ENCODE measurements at places on chromosomes 11 and 22. TPM values are rescaled to one million over a fixed set of nuclear protein-coding genes. Genes with fewer than 3 reads are reported as not detected.

GRCh38 chr22:46000081-46001027 lies 23.4 kb upstream of the WNT7B start:
- DNase-seq: no peak
- H3K4me1 ChIP-seq: peaks cover 56% of the 10 kb centered on the region
- no peak overlapping the region for H3K27ac ChIP-seq
- H3K4me3 ChIP-seq: no peak overlapping the region
- no peaks in the 10 kb centered on the region for H3K36me3 ChIP-seq

DNA sequence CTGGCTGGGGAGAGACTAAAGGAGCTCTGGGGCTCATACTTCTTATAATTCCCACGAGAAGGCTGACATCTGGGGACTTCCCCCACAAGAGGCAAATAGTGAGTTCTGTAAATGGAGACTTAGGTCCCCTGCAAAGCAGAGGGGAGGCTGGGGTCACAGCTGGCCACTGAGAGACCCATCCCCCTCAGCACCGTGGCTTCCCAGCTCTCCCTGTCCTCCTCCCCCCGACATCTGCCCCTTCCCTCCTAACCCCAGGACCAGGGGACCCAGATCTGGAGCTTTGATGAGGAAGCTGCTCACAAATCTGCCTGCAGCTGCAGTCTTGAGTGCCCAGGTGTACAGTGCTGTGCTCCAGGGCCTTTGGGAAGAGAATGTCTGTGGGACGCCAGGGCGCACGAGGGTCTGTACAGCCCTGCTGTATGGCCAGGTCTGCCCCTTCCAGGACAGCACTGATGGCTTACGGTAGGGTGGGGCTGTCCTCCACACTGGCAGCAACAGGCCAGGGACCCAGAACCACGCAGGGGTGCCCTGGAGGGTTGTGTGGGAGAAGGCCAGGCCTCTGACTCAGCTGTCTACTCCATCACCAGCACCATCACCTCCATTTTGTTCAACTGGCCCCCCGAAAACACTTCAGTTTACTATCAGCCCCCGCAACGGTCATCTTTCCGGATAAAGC lies 1.1 kb downstream of the RGL4 start:
- H3K4me1 ChIP-seq: peaks cover 29% of the 10 kb centered on the region
- H3K4me3 ChIP-seq: no peak overlapping the region
- no peak overlapping the region for H3K27ac ChIP-seq
- no peak for DNase-seq
- H3K36me3 ChIP-seq: no peaks in the 10 kb centered on the region

- DNase-seq: no peak
- H3K4me3 ChIP-seq: peak overlapping the region; percentile 22
- no peaks in the 10 kb centered on the region for H3K27me3 ChIP-seq
- H3K4me1 ChIP-seq: peaks cover 10% of the 10 kb centered on the region
- H3K27ac ChIP-seq: peak overlapping the region; percentile 8
These were observed 33.7 kb upstream of the MYRF start for GRCh38 chr11:61718621-61719302.

- peak overlapping the region; percentile 70 for H3K4me3 ChIP-seq
- H3K27me3 ChIP-seq: no peaks in the 10 kb centered on the region
- H3K36me3 ChIP-seq: no peaks in the 10 kb centered on the region
- H3K4me1 ChIP-seq: peaks cover 22% of the 10 kb centered on the region
- DNase-seq: peak; percentile 72
- H3K27ac ChIP-seq: peak overlapping the region; percentile 97
These were observed 473 bp downstream of the FNBP4 start for GRCh38 chr11:47766509-47767227.

Gene TPH1
- total RNA-seq: 0.13 TPM

Gene BID
- 23.7 TPM for total RNA-seq

Gene SMC1B
- not detected for total RNA-seq

DNA sequence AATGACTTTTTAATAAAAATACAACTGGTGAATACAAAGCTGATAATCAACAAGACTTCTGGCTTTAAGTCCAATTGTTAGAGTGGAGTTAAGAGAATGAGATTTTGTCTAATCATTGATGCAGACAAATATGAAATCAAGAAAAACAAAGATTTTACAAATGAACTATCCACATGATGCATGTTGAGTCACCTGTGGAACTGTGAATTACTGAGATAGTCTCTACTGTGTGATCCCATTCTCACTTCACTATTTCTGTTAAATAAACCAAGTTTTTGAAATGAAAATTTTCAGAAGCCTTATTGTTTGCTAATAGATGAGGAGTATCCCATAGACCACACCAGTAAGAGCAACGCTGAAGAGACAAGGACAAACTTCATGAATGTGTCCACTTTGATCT lies 8.4 kb upstream of the CTSC start:
- H3K27ac ChIP-seq: no peak overlapping the region
- H3K27me3 ChIP-seq: no peaks in the 10 kb centered on the region
- no peak overlapping the region for H3K4me3 ChIP-seq
- DNase-seq: no peak
- H3K4me1 ChIP-seq: peaks cover 7% of the 10 kb centered on the region

- H3K27ac ChIP-seq: no peak overlapping the region
- no peaks in the 10 kb centered on the region for H3K4me1 ChIP-seq
- no peaks in the 10 kb centered on the region for H3K27me3 ChIP-seq
- no peaks in the 10 kb centered on the region for H3K36me3 ChIP-seq
- no peak overlapping the region for H3K4me3 ChIP-seq
- no peak for DNase-seq
These were observed 73.0 kb upstream of the NAV2 start for GRCh38 chr11:19639603-19640105.

Gene FGF4
- not detected for total RNA-seq

- H3K36me3 ChIP-seq: no peaks in the 10 kb centered on the region
- no peak for DNase-seq
- no peak overlapping the region for H3K4me3 ChIP-seq
- no peaks in the 10 kb centered on the region for H3K4me1 ChIP-seq
These were observed 6.5 kb upstream of the PLET1 start for GRCh38 chr11:112267188-112267591.

DNA sequence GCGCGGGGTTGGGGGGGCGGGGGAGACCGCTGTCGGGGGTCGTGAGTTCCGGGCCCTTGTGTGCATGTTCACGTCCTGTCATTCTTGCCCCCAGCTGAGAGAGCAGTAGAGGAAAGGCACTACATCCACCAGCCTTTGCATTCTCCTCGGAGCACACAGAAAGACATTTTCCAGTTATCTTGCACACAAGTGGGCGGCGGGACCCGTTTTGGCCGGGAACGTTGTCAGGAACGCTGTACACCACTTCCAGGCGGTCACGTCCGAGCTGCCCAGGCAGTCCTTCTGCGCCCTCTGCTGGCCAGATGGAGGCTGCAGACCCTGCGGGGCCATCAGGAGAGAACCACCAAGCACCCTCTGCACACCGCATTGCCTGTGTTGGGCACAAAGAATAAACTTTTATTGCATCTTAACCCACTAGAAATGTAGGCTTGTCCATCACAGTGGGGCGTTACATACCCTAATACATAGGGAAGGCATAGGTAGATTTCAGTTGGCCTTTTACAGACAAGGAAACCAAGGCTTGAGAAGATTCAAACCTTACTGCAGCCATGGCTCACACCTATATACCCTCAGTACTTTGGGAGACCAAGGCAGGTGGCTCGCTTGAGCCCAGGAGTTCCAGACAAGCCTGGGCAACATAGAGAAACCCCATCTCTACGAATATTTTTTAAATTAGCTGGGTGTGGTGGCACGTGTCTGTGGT lies 2.8 kb upstream of the CDKN1C start:
- H3K27me3 ChIP-seq: no peaks in the 10 kb centered on the region
- no peaks in the 10 kb centered on the region for H3K36me3 ChIP-seq
- no peak overlapping the region for H3K27ac ChIP-seq
- H3K4me1 ChIP-seq: peaks cover 5% of the 10 kb centered on the region
- no peak overlapping the region for H3K4me3 ChIP-seq

Gene DAGLA
- 2.4 TPM for total RNA-seq

DNA sequence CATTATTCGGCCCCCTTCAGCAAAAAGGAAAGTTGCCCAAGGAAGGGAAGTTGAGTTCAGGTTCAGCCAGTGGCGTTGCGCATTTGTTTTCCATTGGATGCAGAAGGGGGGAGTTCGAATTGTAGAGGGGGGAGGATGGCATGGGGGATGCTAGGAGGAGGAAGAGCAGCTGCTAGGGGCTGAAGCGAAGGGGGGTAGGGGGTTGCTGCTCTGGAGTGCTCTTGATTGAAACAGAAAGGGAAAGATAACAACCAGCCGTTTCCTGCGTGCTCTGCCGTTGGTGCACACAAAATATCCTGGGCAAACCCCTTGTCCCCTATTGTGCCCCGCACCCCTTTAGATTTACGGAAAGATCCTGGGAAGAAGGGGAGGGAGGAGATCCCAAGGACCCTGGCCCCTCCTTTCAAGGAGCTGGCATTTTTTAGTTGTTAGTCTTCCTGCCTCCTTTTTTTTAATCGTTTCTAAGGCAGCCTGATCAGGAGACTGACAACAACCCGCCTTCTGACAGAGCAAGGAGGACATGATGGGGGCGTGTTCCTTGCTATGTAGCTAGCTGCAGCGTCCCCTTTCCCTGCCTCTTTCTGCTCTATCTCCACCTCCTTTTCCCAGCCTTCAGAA lies 2.1 kb downstream of the KMT2A start:
- no peaks in the 10 kb centered on the region for H3K36me3 ChIP-seq
- DNase-seq: peak; percentile 15
- peak overlapping the region; percentile 97 for H3K4me3 ChIP-seq
- peaks cover 59% of the 10 kb centered on the region for H3K4me1 ChIP-seq
- no peaks in the 10 kb centered on the region for H3K27me3 ChIP-seq

Gene SERHL2
- 0.84 TPM for total RNA-seq

GRCh38 chr22:40975366-40975765 lies 24.2 kb downstream of the RBX1 start:
- H3K36me3 ChIP-seq: no peaks in the 10 kb centered on the region
- H3K27ac ChIP-seq: no peak overlapping the region
- no peak overlapping the region for H3K4me3 ChIP-seq
- DNase-seq: no peak
- H3K4me1 ChIP-seq: no peaks in the 10 kb centered on the region
- H3K27me3 ChIP-seq: no peaks in the 10 kb centered on the region
